ENCODE measurements at places on chromosomes 11 and 22.

DNA sequence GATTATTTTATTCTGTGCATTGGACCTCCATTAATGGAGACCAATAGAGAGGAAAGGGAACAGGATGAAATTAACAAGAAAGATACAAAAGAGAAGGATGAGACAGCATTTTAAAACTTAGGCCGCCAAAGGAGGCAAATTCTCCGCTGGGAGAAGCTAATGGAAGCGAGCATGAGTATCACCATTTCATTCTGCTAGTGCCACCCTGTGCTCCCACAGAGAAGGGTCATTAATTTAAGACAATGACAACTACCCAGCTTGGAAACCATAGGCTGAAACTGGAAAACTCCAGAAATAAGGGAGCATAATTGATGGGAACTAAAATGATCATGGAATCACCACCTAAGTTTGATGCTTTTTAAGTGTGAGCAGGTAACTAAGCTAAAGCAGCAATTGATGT lies 69.2 kb downstream of the SLC36A4 start:
- no peak for DNase-seq

- DNase-seq, result no peak
Observed at GRCh38 chr11:117610045-117610444, 187.0 kb downstream of the DSCAML1 start.

DNA sequence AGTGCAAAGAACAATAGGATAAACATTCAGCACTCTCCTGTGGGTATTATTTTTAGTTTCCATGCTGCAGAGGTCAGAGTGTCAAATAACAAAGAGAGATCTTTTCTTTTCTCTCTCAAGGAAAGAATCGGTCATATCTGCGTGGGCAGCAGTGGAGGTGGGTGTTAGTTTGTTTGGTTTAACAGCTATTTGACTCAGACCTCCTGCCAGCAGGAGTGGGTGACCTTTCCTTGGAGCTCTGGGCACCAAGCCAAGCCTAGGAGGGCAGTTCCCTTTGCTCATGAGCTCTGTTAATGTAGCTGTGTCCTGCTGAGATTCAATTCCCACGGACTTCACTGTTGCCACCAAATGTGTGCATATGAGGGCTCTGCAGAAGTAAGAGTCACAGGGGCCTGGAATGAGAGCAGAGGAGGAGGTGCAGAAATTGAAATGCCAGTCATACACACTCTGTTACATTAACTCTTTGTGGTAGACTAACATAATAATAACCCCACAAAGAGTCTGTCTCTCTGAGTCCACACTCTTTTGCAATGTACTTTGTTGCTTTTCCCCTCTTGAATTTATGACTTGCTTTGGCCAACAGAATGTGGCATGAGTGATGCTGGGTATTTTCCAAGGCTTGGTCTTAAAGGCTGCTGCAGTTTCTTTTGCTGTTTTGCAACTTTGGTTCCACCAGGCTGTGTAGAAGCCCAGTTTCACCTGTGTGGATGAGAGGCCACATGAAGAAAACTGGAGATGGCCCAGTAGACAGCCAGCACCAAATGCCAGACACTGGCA lies 76.0 kb upstream of the GRK3 start:
- DNase-seq, result no peak

DNA sequence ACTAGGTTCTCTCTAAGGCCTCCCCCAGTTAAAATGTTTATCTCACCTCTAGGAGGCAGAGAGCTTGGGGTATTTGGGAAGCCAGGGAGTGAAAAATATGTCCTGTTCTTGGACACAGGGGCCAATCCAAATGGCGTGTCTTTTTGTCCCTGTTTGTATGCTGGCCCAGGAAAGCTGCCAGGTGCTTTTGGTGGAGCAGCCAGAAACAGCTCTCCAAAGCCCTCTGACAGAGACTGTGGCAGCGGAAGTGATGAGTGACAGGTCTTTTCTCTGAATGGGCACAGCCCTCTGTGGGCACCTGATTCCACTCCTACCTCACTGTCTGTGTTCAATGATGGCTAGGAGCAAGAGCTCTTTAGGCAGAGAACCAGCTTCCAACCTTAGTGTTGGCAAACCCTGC lies 106.4 kb upstream of the KIRREL3 start:
- no peak for DNase-seq

DNA sequence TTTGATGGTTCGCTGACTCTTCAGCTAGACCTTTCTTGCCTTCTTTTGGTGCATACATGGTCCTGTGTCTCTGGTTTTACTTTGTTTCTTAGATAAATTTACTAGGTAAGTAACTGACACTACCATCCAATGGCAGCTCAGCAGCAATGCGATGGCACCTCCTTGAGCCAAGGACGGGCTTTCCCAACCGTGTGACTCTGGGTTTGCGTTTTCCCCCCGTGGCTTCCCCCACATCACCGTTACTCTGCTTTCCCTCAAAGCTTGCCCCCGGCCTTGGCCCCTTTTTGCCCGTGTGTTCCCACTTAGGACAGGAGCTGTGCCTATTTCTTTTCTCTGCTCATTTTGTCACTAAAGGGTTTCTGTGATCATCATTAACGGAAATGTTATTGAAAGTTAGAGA lies 41.5 kb downstream of the TBC1D22A start:
- no peak for DNase-seq

DNA sequence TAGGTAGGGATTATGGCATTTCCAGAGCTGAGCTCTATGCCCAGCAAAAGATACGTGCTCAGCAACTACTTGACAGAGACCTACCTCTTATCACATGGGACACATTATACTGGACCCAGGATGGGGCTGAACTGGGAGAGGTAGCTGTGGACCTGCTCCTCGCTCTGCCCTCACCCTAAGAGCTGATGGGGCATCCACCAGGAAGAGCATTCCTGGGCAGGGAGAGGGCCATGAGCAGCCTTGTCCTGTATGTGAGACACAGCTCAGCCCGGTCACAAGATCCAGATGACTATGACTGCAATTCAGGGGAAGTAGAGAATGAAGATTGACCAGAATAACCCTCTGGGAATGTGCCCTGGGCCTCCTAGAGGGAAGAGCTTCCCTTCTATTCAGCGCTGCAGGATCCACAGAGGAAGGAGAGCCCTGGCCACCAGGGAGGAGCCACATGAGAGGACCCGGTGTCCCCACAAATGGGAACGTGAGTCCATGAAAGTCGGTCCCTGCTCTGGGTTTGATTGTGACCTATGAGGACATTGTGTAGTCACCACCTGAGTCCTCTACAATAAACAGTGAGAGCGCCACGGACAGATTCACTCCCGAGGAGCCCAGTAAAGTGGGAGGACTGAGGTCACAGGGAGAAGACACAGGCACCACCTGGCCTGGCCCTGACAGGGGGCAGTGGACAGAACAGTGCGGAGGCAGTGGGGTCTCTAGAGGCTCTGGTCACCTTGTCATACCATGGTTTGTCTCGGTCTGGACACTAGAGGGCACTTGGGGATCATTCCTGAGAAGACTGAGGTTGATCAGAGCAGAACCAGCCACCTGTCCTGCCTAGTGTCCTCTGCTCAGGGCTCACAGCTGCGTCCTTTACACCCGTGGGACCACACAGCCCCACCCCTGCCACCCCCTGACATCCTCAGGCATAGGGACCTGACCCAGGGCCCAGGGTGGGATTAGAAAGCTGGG lies 99.5 kb downstream of the ZNF280B start:
- DNase-seq, result no peak

DNA sequence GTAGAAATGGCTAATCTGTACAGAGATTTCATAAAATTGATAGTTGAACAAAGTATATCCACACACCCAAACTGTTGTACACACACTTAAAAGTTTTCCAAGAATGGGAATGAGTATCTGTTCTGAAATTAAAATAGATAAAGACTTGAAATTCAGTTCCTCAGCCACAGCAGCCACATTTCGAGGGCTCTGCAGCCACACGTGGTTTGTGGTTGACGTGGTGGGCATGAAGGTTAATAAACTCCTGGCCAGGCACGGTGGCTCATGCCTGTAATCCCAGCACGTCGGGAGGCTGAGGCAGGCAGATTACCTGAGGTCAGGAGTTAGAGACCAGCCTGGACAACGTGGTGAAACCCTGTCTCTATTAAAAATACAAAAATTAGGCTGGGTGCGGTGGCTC lies 24.0 kb downstream of the TPST2 start:
- DNase-seq, result peak; percentile 16

DNA sequence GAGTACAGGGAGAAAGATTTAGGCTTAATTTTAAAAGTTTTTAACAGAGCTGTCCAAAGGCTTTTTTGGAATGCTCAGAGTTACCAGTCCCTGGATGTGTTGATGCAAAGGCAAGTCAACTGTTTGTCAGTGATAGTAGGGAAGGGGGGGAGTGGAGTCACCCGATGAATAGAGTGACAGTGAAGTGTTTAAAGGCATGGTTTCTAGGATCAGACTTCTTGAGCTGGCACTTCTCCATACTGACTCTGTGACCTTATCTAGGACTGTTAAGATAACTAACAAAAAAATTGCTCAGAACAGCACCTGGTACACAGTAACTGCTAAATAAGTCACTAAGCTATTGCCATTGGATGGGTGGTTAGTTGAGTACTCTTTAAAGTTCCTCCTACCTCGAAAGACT lies 11.3 kb upstream of the RAG2 start:
- DNase-seq, result no peak

DNA sequence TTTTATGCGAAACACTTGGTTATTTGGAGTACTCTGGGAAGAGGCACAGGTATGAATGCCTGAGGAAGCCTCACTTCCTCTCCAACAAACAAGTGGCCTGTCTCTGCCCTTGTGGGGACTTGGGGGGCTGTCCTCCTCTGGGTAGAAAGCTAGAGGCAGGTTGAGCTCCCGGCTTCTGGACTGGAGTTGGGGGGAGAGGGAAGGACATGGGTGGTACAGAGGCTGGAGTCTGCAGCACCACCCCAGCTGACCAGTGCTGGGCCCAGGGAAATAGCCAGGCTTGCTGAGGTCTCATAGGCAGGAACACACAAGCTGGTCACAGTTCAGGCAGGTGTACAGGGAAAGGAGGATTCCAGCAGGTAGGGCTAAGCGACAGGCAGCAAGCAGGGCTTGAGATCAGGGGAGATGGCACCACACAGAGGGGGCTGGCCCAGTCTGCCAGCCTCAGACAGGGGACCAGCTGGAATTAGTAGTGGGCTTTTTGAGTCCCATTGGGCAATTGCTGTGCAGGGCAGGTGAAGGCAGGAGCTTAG lies 135.3 kb upstream of the TEAD1 start:
- DNase-seq, result no peak
